ENCODE measurements at places on chromosomes 4 and X.

DNA sequence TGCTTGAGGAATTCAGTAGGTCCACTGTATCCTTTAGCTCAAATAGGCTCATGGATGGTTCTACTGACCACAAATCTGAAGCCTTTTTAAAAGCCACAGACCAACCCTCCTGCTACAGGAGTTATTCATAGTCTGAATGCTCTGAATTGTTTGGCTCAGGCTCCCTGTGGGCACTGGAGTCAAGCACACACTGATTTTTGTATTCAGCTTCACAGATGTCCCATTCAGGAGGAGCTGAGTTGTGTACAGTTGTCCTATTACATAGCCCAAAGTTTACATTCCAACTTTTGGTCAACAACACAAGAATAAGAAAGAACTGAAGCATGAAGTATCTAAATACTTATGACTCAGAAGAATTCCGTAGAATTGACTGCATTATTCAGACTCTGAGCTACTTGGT lies 243.9 kb downstream of the UNC5C start:
- no peak for DNase-seq

GRCh38 chr4:74085669-74086068 lies 13.3 kb downstream of the CXCL2 start:
- no peak for DNase-seq

DNA sequence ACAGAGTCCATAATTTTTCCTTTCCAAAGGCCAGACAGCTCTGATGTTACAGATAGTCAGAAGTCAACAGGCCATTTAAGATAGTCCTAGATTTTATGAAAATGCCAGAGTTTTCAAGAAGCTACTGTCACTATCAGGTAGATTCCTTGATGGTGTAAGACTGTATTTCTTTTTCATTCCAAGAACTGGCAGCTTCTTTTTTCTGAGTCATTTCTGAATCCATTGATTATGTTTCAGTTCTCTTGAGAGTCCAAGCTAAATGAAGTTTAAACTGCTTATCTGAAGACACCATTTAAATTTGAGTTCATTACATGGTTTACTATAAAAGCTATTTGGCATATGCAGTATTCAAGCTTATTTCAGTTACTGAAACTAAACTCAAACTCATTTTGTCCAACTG lies 44.6 kb downstream of the RASSF6 start:
- DNase-seq = no peak

- no peak for DNase-seq
Measured at GRCh38 chrX:130848763-130849162, 54.2 kb downstream of the ENOX2 start.

DNA sequence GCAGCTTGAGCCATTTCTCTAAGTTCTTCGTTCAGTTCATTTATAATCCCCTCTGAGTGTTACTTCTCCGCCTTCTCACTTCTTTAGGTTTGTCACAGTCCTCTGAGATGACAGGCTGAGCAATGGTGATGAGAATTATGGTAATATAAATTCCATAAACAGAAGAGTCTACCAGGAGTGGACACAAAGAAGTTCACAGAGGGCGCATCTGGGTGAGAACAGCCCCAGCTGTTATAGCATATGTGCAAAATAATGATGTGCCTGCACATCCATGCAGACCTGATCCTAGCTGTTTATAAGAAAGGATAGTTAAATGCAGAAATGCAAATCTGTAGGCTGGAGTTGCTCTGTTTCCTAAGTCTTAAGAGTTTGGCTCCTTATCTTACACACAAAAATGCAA lies 377.5 kb downstream of the KCNIP4 start:
- DNase-seq = no peak
